ENCODE measurements at places on chromosomes 3 and 15.

- DNase-seq: no peak
Observed at GRCh38 chr3:148873270-148873927, 8.3 kb downstream of the CPA3 start.

- no peak for DNase-seq
Observed at GRCh38 chr3:18505056-18505455, 79.9 kb upstream of the SATB1 start.

GRCh38 chr3:99579965-99580364 is 58.4 kb upstream of the COL8A1 start:
- no peak for DNase-seq

DNA sequence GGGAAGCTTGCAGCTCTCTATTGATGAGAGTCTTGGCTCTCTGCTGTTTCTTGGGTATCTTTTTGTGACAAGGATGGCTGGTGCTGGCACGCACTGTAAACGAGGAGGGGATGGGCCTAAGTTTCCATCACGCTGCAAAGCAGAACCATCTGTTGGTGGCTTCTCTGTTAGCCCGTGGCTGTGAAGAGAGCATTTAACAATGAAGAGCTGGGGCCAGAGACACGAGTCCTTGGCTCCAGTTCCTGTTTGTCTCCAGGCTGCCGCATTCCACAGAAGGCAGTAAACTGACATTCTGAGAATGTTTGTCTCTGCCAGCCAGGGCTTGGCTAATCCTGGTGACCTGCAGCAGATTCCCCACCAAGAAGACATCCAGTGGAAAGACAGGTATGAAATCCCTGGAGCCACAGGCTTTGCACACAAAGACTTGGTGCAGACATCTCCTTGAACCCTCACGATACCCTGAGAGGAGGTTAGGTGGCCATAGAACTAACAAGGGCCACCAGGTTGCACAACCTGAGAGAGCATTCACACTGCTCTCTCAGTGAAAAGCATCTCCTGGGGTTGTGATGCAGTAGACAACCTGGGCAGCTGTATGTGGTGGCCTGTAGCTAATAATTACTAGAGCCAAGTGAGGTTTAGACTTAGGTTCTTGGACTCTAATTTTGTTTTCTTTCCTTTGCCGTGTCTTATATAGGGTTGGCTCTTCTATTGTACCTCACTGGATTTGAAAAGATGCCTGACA is 130.9 kb downstream of the ASB7 start:
- DNase-seq: peak; percentile 83

- no peak for DNase-seq
Observed at GRCh38 chr3:19811689-19812088, 122.3 kb downstream of the EFHB start.

DNA sequence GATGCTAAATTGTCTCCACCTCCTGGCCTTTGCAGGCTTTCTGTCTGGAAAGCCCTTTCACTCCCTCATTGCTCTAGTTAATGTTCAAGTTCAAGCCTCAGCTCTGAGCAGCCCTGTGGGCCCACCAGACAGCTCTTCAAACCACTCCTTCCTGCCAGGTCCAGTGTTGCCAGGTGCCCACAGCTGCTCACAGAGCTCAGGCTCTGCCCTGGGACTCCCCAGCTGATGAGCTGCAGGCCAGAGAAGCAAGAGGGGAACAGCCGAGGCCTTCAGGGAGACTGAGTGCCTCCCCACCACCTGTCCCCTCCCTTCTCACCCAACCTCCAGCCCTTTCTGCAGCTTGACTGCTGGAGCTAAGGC is 1.3 kb upstream of the ZBTB47 start:
- DNase-seq: no peak

- no peak for DNase-seq
Observed at GRCh38 chr3:8886546-8886945, 76.7 kb downstream of the RAD18 start.

DNA sequence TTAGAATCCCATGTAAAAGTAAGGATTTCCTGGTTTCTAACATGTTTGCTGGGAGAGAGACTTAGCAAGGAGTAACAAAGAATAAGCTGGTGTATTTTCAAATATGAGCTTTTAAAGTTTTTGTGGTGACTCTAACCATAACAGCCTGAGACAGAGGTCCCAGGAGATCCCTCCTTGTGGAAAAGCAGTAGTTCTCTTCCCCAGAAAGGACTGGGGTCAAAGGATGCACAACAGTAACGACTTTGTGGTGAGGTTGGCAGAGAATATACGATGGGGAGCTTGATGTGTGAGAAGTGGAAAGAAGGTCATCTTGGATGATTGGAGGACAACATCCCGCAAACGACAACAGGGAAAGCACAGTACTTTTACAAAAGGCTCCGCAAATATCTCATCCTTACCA is 38.2 kb downstream of the ABHD5 start:
- DNase-seq: no peak

DNA sequence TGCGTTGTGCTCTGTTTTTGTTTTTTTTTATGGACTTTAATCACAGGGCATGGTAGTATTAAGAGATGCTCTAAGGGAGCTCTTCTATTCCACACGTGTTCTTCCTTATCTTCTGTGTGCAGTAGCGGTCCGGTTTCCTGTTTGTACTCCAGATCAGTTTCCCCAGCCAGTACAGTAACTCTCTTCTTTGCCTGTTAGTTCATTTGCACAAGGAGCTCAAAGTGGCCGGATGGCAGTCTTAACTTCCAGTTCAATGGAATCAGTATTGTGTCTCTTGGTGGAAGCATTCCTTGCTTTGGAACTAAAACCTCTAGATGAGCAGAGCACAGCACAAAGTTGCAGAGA is 122.0 kb downstream of the KLF13 start:
- no peak for DNase-seq

DNA sequence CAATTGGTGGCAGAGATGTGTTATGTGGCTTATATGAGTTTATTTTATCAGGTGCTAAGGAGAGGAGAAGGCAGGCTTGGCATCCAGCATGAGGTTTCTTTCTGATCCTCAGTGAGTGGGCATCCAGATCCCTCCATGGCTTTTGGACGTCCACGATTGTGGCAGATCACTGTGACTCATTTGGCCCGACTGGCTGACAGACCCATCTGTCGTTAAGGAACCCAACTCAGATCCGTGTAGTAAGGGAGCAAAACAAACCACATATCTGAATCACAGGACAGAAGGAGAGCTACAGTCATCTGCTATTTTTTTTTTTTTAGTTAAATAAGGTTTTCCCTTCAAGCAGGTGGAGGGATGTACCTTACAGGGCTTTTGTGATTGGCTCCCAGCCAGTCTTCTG is 197.0 kb upstream of the KCNH8 start:
- no peak for DNase-seq

GRCh38 chr3:89049119-89049518 is 58.3 kb upstream of the EPHA3 start:
- no peak for DNase-seq

- no peak for DNase-seq
Observed at GRCh38 chr3:169701457-169701856, 37.9 kb upstream of the MECOM start.

- no peak for DNase-seq
Observed at GRCh38 chr3:15657016-15657415, 55.5 kb downstream of the BTD start.

- DNase-seq: no peak
Observed at GRCh38 chr3:151203051-151203420, at the start of gene GPR171. GPR171 (minus strand) TSS chr3:151203216; CDS start chr3:151199386, 3,830 bp downstream.

- DNase-seq: no peak
Observed at GRCh38 chr15:58472221-58472620, 40.4 kb downstream of the LIPC start.

- no peak for DNase-seq
Observed at GRCh38 chr3:126979046-126979628, 3.8 kb upstream of the PLXNA1 start.

GRCh38 chr15:67300266-67301025 is 45.9 kb downstream of the IQCH start:
- DNase-seq: no peak

DNA sequence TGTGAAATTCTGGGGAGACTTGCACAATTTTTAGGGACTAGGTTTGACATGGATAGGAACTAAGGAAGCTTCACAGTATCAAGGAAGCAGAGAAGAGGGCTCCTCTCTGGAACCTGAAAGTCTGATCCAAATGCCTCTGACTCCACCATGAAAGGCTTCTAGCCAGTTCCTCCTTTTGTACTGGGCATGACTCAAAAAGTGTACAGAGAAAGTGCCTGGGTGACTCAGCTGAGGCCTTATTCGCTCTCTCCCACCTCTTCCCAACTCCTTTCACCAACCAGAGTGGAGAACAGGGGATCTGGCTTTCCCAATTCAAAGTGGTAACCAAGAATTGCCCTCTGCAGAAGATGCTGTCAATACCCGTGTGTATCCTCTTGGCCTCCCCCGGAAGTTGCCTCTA is 342.9 kb upstream of the PROK2 start:
- DNase-seq: peak; percentile 48

GRCh38 chr3:23776352-23776891 is 29.3 kb upstream of the UBE2E1 start:
- DNase-seq: peak; percentile 82
